ENCODE measurements at places on chromosomes 16 and 17.
A peak's percentile ranks its signal among the peaks of the same experiment; 100 is the strongest.

DNA sequence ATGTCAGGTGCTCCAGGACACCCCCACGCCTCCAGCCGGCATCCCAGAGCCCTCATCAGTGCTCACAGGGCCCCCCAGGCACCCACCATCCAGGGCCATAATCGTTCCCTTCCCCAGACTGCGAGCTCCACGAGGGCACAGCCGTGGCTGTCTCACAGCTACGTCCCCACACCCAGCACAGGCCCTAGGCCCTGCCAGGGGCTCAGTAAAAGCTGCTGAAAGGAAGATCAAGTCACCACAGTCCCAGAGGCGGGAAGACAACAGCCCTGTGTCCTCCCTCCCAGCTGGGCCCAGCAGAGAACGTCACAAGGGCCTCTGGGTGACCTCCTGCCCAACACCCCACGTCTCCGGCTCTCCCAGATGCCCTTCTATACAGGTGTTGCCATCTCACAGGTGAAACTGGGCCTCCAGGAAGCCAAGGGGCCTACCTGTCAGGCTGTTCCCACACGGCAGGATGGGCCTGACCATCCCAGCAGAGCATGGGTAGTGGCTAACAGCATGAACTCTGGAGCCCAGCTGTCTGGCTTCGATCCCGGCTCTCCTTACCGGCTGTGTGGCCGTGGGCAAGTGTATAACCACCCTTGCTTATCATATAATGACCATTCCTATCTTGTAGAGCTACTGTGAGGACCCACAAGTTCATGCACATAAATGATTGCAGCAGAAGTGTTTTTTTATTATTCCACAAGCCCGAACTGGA, 17.9 kb downstream of the ARL2BP start:
- no peak for DNase-seq

DNA sequence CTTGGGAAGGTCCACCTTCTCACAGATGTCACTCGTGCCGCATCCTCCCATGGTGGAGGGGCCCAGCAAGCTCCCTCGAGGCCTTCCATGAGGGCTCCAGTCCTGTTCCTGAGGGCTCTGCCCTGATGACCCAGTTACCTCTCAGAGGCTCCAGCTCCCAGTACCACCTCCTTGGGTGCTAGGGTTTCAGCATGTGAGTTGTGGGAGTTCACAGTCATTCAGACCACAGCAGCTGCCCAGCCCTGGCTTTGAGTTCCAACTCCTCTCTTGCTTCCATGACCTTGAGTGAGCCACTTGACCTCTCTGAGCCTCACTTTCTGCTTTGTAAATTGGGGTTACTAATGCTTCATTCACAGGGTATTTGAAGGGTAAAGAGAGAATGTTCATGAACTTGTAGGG, 37.1 kb upstream of the LGALS9 start:
- DNase-seq: no peak

GRCh38 chr17:41864498-41864835, 756 bp downstream of the KLHL11 start:
- no peak for DNase-seq

DNA sequence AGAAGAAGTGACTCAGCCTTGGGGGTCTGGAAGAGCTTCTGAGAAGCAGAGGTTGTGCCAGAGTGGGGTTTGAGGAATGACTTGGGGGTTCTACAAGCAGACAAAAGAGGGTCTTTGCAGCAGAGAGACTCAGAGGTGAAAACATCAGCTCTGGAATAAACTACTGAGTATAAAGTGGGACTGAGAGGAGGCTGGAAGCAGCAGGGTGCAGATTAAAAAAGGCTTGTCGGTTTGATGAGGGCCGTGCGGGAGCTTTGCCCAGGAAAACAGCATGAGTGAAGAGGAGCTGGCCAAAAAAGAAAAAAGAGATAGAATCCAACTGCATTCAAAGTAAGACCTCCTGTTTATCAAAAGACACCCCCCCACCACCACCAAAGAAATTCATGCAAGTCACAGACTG, 13.1 kb upstream of the ACE start:
- no peak for DNase-seq

- no peak for DNase-seq
Observed at GRCh38 chr17:78596871-78597764, 19.9 kb upstream of the DNAH17 start.

- DNase-seq: no peak
Observed at GRCh38 chr17:80981062-80981902, 10.4 kb upstream of the CHMP6 start.

DNA sequence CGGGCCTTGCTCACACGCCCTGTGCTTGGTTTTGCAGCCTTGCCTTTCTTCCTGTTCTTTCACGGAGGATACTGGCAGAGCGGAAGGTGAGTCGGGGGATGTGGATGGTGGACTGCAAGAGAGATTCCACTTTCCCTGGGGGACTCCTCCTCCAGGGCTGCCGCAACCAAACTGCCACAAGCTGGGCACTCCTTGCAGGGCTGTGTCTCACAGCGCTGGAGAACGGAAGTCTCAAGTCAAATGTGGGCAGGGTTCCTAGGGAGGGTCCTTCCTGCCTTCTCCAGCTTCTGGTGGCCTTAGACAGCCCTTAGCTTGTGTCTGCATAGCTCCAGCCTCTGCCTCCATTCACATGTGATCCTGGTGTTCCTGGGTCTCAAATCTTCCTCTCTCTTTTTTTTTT, 11.4 kb upstream of the BIRC5 start:
- DNase-seq: no peak

DNA sequence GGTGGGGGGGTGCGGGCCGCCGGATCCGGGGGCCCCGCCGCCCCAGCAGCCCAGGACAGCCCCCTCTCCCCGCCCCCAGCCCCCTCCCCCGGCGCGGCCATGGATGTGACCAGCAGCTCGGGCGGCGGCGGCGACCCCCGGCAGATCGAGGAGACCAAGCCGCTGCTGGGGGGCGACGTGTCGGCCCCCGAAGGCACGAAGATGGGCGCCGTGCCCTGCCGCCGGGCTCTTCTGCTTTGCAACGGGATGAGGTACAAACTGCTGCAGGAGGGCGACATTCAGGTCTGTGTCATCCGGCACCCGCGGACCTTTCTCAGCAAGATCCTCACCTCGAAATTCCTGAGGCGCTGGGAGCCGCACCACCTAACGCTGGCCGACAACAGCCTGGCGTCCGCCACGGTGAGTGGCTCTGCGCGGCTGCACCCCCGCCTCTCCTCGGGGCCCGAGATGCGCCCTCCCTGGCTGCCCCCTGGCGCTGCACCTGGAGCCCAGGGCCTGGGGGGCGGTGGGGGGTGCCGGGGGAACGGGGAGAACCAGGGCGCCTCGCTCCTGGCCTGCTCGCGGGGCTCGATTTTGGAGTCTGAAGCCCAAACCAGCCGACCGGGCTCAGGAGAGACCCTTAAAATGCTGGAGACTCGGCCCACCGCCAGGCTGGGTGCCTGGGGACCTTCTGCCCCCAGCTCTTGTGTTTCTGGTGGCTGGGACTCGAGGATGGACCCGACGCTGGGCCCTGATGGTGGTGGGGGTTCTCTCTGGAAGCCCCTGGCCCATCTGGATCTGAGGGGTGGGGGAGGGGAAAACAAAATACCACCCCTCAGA, 744 bp downstream of the CMIP start:
- no peak for DNase-seq

DNA sequence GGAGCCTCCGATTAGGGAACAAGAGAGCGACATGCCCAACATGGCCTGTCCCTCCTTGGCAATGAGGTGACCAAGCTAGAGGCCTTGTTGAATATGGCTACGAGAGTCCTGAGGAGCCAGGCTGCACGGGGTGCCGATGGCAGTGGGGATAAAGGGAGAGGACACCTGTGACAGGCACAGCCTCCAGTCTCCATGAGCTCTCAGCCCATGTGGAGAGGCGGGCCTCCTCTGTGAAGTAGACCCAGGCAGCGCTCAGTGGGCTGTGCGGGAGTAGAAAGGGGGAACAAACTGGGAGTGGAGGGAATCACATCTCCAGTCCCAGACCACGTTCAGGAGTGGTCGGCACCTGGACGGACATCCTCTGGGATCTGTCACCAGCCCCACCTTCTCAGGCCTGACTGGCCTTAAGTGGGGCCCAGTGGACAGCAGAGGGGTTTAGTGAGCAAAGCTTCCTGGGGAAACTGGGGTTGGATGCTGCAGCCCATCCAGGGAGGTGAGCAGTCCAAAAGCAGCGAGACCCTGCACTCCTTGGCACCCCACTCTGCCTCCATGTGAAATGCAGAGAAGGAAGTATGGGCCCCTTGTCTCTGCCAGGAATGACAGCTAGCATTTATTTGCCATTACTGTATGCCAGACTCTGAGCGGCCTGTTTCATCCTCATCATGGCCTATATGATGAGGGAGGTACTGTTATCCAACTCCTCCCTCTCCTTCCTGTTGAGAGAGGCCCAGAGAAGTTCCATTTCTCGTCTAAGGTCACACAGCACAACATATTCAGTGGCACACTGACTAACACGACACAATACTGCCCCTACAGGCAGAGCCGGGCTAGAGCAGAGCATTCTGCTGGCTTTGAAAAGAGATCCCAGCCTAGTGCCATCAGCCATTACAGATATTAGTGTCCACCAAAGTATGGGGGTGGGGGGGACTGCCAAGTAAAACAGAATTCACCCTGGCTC, 4.5 kb upstream of the TMEM92 start:
- peak; percentile 44 for DNase-seq

DNA sequence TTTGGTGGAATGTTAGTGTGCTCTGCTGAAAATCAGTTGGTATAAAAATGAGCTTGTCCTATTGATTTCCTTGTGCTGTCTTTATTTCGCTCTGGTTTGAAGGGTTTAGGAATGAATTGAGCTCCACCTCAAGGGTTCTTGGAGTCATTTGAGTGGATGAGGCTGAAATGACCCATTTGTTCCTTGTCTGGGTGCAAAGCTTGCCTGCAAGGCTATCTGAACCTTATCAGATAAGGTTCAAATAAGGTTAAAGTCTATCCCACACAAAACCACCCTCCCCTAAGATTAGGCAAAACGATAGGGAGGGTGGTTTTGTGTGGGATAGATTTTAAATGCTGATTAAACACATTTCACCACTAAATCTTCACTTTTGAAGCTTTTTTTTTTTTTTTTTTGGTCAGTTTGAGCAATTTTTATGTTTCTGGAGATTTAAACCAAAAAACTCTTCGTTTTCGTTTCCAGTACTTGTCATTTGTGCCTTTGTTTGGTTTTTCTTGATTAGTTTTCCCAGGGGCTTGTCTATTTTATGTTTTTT, 62.7 kb downstream of the ARHGAP44 start:
- no peak for DNase-seq

GRCh38 chr17:59572301-59572924, 7.0 kb downstream of the DHX40 start:
- DNase-seq: no peak

GRCh38 chr17:46720408-46720807, 98.1 kb downstream of the WNT3 start:
- no peak for DNase-seq

- DNase-seq: no peak
Observed at GRCh38 chr17:45008216-45008615, 40.1 kb upstream of the C1QL1 start.

DNA sequence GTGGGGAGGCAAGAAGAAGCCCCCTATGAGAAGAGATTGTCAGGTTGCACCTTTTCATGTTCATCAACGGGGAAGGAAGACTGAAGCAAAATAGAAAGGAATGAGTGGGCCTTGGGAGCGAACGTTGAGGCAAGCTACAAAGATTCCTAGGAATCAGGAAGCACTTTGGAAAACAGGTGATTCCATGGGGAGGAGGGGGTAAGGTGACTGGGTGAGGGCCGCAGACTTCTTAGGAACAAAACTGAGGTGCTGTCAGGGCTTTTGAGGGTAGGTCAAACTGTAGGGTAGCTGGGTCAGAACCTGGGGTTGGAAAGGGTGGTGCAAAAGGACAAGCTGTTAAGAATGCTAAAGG, 528 bp downstream of the ITFG1 start:
- DNase-seq: peak; percentile 6

DNA sequence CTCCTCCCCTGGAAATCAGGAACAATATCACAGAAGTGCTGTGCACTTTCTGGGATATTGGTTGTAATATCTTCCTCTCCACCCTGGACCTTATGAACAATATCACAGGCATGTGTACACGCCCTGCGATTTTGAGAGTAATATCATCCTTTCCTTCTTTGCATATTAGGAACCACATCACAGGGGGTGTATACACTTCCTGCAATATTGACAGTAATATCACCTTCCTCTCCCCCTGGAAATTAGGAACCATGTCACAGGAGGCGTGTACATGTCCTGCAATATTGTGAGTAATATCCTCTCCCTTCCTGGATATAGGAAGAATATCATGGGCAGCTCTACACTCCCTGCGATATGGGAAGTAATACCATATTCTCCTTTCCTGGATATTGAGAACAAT, 14.2 kb upstream of the TEKT5 start:
- DNase-seq: no peak

DNA sequence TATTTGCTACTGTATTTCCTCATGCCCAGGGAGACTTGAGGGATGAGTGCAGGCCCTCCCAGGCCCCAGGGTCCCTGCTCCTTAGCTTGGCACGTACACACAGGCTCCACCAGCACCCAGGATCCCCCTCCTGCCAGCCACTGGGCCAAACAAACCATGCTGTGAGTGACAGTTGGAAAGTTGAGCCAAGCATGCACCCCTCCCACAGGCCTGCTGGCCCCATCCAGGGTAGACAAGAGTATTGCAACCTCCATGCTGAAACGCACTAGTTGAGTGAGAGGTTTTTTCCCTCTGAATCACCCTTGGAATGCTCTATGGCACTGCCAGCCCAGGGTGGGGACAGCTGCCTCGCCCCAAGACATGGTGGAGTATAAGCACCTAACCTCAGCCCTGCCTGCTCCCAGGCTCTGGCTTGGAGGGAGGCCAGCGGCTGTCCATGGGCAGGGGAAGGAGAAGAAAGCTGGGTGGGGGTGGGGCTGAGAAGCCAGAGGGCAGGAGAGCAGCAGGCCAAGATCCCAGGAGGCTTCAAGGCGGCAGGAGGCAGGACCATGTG, 49.6 kb downstream of the PITPNM3 start:
- DNase-seq: peak; percentile 81

DNA sequence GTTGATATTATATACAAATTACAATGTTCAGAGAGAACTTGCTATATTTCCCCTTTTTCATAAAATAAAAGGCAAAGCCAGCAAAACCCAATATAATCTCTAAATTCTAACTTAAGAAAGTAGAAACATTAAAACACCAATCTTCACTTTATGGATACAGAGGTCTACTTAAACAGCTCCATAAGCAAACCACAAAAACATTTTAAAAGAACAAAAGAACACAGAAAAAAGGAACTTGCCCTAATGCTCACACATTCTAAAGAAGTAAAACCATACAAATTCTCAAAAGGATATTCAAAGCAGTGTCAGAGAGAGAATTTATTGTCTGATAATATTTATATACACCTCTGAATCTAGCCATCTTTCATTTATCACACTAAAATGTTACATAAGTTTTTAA, 606 bp downstream of the ABCA10 start:
- DNase-seq: no peak

- DNase-seq: no peak
Observed at GRCh38 chr16:55240888-55241287, 83.1 kb upstream of the IRX6 start.
